GM23248 (cell line): ENCODE measurements at places on chromosomes 12 and 14. TPM values are rescaled to one million over a fixed set of nuclear protein-coding genes. Genes with fewer than 3 reads are reported as not detected.

The OLR1 gene
- 6.3 and 6.8 TPM in 2 replicates for total RNA-seq

The FBLN5 gene
- 234 TPM in 2 replicates for total RNA-seq

The MOK gene
- total RNA-seq: 34.9 and 43.4 TPM in 2 replicates

The CD27 gene
- not detected in 2 replicates for total RNA-seq

The LBHD2 gene
- not detected in 2 replicates for total RNA-seq

The PAWR gene
- 53.2 and 62.6 TPM in 2 replicates for total RNA-seq

The ADSS1 gene
- total RNA-seq: 3.7 and 4.7 TPM in 2 replicates

The CCNB1IP1 gene
- 52.0 and 55.8 TPM in 2 replicates for total RNA-seq

The OAS2 gene
- 0.54 and 1.0 TPM in 2 replicates for total RNA-seq

The ABCD2 gene
- 0.11 TPM in 1 of 2 replicates, not detected in the other for total RNA-seq

The TAMALIN gene
- total RNA-seq: 2.2 and 5.9 TPM in 2 replicates

The HOXC12 gene
- not detected in 2 replicates for total RNA-seq

The RDH12 gene
- not detected in 2 replicates for total RNA-seq

The ADGRD1 gene
- 7.9 and 8.2 TPM in 2 replicates for total RNA-seq
